ENCODE measurements at places on chromosomes 3 and 15.

DNA sequence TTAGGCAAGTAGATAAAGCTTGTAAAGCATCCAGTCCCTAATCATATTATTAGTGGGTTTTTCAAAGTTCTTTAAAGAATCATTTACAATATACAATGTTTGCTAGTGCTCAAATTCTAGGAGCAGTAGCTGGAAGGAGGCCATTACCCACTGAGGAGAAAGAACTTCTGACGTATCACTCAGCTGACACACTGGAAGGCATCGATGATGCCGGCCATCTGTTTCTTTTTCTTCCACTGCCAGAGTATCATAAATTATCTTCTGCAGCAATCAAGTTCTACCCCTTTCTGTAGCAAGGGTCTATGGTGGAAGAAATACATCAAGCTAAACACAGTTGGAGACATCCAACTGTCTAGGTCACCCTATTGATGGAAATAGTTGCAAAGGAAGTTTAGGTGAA, 243.2 kb upstream of the LRRN1 start:
- no peaks in the 10 kb centered on the region for H3K27me3 ChIP-seq
- H3K36me3 ChIP-seq: no peaks in the 10 kb centered on the region
- no peak overlapping the region for H3K27ac ChIP-seq
- no peaks in the 10 kb centered on the region for H3K4me1 ChIP-seq

DNA sequence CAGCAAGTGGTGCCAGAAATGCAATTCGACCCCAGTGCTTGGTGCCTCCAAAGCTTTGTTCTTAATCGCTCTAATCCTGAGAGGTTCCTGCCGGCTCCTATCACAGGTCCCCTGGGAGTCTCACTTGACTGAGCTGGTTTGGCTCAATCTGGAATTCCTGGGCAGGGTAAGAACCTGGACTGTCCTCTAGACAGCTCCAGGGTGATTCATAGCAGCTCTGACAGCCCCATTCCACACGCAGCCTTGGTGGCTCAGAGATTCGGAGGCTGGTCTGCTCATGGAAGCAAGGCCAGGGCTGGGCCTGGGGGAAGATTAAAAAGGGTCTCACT, 37.9 kb downstream of the MYO5C start:
- H3K36me3 ChIP-seq: no peaks in the 10 kb centered on the region
- H3K27me3 ChIP-seq: no peaks in the 10 kb centered on the region
- H3K4me1 ChIP-seq: peaks cover 26% of the 10 kb centered on the region

DNA sequence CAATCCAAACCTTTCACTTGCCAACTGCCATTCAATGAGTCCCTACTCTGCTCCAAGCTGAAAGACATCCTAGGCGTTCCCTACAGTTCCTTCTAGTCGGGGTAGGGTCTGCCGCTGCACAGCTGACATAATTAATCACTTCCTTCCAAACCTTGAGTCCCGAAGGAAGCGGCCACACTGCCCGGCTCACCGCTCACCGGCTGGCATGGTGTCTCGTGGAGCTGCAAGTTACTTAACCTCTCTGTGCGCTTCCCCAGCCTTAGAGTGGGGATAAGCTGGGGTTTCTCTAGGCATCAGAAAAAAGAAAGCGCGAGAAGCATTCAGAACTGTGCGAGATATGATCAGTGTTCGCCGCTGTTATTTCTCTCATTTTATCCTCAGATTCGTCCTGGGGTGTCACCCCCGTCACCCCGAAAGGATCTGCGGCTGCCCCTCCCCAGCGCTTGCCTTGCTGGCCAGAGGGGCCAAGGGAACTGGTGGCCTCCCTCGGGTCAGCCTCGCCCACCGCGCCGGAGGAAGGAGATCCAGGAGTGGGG, 748 bp downstream of the MRPS25 start:
- H3K4me3 ChIP-seq: peak overlapping the region; percentile 92
- no peak for DNase-seq
- peaks cover 12% of the 10 kb centered on the region for H3K36me3 ChIP-seq
- peak overlapping the region; percentile 17 for H3K27ac ChIP-seq
- peaks cover 17% of the 10 kb centered on the region for H3K4me1 ChIP-seq

GRCh38 chr3:80238152-80238551, 470.4 kb upstream of the ROBO1 start:
- H3K4me3 ChIP-seq: no peak overlapping the region
- no peaks in the 10 kb centered on the region for H3K36me3 ChIP-seq
- H3K27ac ChIP-seq: no peak overlapping the region
- no peaks in the 10 kb centered on the region for H3K4me1 ChIP-seq

GRCh38 chr15:52405856-52406255, 110.3 kb upstream of the MYO5C start:
- peak; percentile 46 for DNase-seq
- peaks cover 10% of the 10 kb centered on the region for H3K36me3 ChIP-seq
- no peaks in the 10 kb centered on the region for H3K27me3 ChIP-seq

- DNase-seq: no peak
- H3K4me1 ChIP-seq: peaks cover 52% of the 10 kb centered on the region
- peaks cover 15% of the 10 kb centered on the region for H3K36me3 ChIP-seq
- H3K4me3 ChIP-seq: no peak overlapping the region
- no peaks in the 10 kb centered on the region for H3K27me3 ChIP-seq
Measured at GRCh38 chr15:28933710-28934445, 48.1 kb downstream of the APBA2 start.

DNA sequence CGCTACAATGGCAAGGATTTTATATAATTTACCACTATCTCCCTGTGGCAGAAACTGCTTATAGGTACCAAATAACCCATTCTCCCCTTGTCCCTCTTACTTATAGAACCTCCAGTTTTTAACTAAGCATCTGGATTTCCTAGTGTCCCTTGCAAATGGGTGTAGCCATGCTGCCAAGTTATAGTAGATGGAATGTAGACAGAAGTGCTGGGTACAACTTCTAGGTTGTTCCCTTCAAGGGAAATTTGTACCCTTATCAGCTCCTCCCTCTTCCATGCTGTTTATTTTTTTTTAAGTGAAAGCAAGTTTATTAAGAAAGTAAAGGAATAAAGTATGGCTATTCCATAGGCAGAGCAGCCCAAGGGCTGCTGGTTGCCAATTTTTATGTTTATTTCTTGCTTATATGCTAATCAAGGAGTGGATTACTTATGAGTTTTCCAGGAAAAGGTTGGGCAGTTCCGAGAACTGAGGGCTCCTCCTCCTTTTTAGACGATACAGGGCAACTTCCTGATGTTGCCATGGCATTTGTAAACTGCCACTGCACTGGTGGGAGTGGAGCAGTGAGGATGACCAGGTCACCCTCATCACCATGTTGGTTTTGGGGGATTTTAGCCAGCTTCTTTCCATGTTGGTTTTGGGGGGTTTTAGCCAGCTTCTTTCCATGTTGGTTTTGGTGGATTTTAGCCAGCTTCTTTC, 40.1 kb upstream of the TM4SF19 start:
- no peak for DNase-seq
- H3K4me3 ChIP-seq: no peak overlapping the region
- no peak overlapping the region for H3K27ac ChIP-seq
- H3K27me3 ChIP-seq: no peaks in the 10 kb centered on the region

DNA sequence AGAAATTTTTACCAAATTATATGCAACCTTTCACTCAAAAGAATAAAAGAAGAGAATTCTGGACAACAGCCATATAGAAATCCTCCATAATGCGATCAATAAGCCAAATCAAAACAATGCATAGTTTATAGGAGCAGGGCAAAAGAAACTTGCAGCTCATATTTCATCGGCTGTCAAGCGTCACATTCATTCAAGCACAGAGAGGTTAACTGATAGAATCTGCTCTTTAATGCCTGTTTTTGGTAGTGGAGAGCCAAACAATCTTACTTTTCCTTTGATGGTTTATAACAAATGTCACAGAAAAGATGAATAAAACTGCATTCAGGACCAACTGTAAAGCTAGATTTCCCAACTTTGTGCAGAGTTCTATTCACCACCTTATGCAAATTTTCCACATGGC, 35.4 kb downstream of the PRTG start:
- DNase-seq: no peak
- no peaks in the 10 kb centered on the region for H3K27me3 ChIP-seq
- H3K4me1 ChIP-seq: no peaks in the 10 kb centered on the region

- no peaks in the 10 kb centered on the region for H3K27me3 ChIP-seq
- no peak overlapping the region for H3K27ac ChIP-seq
- peaks cover 7% of the 10 kb centered on the region for H3K4me1 ChIP-seq
- no peak for DNase-seq
- no peaks in the 10 kb centered on the region for H3K36me3 ChIP-seq
- H3K4me3 ChIP-seq: no peak overlapping the region
Measured at GRCh38 chr3:56364665-56365064, 103.6 kb downstream of the ERC2 start.

- H3K36me3 ChIP-seq: no peaks in the 10 kb centered on the region
- no peak overlapping the region for H3K27ac ChIP-seq
- no peaks in the 10 kb centered on the region for H3K27me3 ChIP-seq
- H3K4me3 ChIP-seq: no peak overlapping the region
Measured at GRCh38 chr3:178480795-178481194, 55.4 kb upstream of the KCNMB2 start.

- H3K27ac ChIP-seq: no peak overlapping the region
- H3K36me3 ChIP-seq: no peaks in the 10 kb centered on the region
- no peak for DNase-seq
- no peak overlapping the region for H3K4me3 ChIP-seq
Measured at GRCh38 chr3:11913316-11913715, 66.6 kb upstream of the TAMM41 start.

DNA sequence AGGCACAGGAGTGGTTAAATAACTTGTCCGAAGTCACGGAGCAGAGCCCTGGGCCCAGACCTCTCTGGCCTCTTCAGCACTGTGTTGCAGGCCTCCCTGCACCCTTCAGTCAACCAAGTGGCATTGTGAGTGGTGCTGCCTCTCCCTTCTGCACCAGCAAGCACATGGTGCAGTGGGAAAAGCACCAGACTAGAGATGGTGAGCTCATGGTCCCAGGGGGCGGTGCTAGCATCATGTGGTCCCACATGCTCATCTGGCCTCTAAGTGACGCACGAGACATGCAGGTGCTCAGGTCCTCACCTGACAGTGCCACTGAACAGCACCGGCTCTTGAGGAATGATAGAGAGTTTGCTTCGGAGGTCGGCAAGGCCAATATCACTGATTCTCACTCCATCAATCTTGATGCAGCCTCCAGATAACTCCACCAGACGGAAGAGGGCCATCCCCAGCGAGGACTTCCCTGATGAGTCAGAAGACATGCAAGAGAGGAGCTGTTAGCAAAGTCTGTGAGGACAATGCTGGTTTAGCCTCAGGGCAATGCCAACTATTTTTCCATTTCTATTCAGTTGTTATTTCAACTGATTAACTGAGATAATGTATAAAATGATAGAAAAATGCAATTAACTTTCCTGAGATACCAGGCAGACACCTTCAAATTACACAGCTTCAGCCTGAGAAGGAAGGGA, 53.1 kb upstream of the PARL start:
- no peak overlapping the region for H3K4me3 ChIP-seq
- H3K27me3 ChIP-seq: no peaks in the 10 kb centered on the region
- no peak for DNase-seq
- H3K27ac ChIP-seq: no peak overlapping the region
- peaks cover 50% of the 10 kb centered on the region for H3K36me3 ChIP-seq
- no peaks in the 10 kb centered on the region for H3K4me1 ChIP-seq

DNA sequence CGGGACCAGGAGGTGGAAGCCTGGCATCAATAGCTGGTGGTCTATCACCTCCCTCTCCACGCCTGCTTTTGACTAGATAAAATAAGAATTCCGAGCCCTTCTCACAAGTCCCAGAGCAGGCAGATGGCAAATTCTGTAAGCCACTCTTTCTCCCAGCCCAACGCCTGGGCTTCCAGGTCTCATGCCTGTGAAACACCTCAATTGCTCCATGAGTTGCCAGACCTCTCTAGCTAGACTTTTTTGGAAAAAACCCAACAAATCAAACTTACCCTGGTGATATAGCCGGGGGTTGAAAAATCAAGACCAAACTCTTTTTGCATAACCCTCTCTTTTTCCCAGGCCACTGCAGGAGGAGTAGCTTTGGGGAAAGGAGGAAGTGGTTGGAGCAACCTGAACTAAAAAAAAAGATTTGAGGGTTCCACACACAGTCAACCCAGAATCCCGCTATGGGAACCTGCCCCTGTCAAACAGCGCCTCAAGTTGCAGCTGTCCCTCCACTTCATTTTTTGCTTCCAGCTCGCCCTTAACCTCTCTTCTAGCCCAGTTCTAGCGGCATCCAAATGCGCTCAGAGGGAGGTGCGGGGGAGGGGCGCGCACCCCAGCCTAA, 7.0 kb downstream of the BHLHE40 start:
- DNase-seq: no peak
- peaks cover 37% of the 10 kb centered on the region for H3K4me1 ChIP-seq
- H3K27me3 ChIP-seq: peaks cover 3% of the 10 kb centered on the region

GRCh38 chr3:23798876-23799275, 6.9 kb upstream of the UBE2E1 start:
- H3K27ac ChIP-seq: no peak overlapping the region
- DNase-seq: no peak
- H3K27me3 ChIP-seq: no peaks in the 10 kb centered on the region
- no peaks in the 10 kb centered on the region for H3K4me1 ChIP-seq

GRCh38 chr3:161028555-161029153, 76.5 kb downstream of the B3GALNT1 start:
- no peaks in the 10 kb centered on the region for H3K4me1 ChIP-seq
- no peaks in the 10 kb centered on the region for H3K36me3 ChIP-seq
- no peak for DNase-seq
